Left ventricle myocardium superior (tissue), 1 donor: ENCODE measurements at places on chromosomes 1 and 21. TPM values are rescaled to one million over a fixed set of nuclear protein-coding genes. Genes with fewer than 3 reads are reported as not detected.

PMF1 gene
- 65.1 TPM for total RNA-seq

ADAR gene
- 61.3 TPM for total RNA-seq

SMIM12 gene
- total RNA-seq = 33.6 TPM

SLC22A15 gene
- total RNA-seq = 11.5 TPM

DISP1 gene
- total RNA-seq = 6.4 TPM

CBR1 gene
- total RNA-seq = 25.8 TPM

REN gene
- not detected for total RNA-seq

ZNF683 gene
- not detected for total RNA-seq

LRRC7 gene
- total RNA-seq = 3.0 TPM

CACNA1E gene
- 1.2 TPM for total RNA-seq

SYNC gene
- total RNA-seq = 12.2 TPM

LENEP gene
- not detected for total RNA-seq

HENMT1 gene
- total RNA-seq = 1.2 TPM

KCNA3 gene
- total RNA-seq = 0.47 TPM

RNASEL gene
- total RNA-seq = 2.7 TPM

LIN28A gene
- total RNA-seq = not detected

COL16A1 gene
- 16.1 TPM for total RNA-seq

MMEL1 gene
- not detected for total RNA-seq

MTARC1 gene
- 3.5 TPM for total RNA-seq

OR10K2 gene
- not detected for total RNA-seq

SLAMF7 gene
- total RNA-seq = 0.50 TPM

GJA9 gene
- total RNA-seq = not detected

ACP6 gene
- 7.1 TPM for total RNA-seq

CLCA4 gene
- not detected for total RNA-seq

ACTL8 gene
- total RNA-seq = not detected

TCHH gene
- total RNA-seq = 0.02 TPM

BMP8B gene
- 0.40 TPM for total RNA-seq

FOXD2 gene
- total RNA-seq = not detected

SSR2 gene
- total RNA-seq = 75.8 TPM

HUNK gene
- 0.40 TPM for total RNA-seq

TMPRSS2 gene
- total RNA-seq = not detected

SLC2A5 gene
- total RNA-seq = 3.2 TPM

LCE2A gene
- not detected for total RNA-seq

CA14 gene
- 22.8 TPM for total RNA-seq

RGS16 gene
- 1.1 TPM for total RNA-seq

TFF3 gene
- 5.3 TPM for total RNA-seq

RGS7 gene
- not detected for total RNA-seq

ROR1 gene
- 9.0 TPM for total RNA-seq
